Fibroblast of skin of back (primary cell): ENCODE measurements at places on chromosomes 12 and 14.
A peak's percentile ranks its signal among the peaks of the same experiment; 100 is the strongest.

DNA sequence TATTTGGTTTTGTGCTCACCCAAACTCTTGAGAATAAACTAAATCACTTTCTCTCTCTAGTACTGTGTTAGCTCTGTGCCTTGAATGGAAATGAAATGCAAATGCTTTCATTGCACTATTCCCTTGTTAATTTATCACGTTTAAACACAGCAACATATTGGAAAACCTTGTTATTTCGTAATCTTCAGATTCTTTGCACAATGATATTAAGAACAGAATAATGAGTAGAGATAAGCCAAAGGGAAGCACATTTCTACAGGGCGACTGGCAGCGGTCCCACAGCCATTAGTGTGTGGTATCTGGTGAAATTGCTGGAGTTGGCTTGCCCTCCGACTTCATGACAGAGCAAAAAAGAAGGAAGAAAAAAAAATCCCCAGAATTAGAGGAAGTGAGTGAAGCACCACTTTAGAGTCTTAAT is 166.1 kb upstream of the E2F7 start:
- DNase-seq, result no peak

- no peak for DNase-seq
These were observed 331.6 kb upstream of the FAR2 start for GRCh38 chr12:28817524-28817923.

- DNase-seq, result peak; percentile 98
These were observed 57.3 kb downstream of the GALNT16 start for GRCh38 chr14:69317102-69317755.

GRCh38 chr12:88334271-88334670 is 192.2 kb downstream of the TMTC3 start:
- DNase-seq, result peak; percentile 16
